Posterior cingulate gyrus (tissue), 11 donors: ENCODE measurements at places on chromosomes 7 and 10.

DNA sequence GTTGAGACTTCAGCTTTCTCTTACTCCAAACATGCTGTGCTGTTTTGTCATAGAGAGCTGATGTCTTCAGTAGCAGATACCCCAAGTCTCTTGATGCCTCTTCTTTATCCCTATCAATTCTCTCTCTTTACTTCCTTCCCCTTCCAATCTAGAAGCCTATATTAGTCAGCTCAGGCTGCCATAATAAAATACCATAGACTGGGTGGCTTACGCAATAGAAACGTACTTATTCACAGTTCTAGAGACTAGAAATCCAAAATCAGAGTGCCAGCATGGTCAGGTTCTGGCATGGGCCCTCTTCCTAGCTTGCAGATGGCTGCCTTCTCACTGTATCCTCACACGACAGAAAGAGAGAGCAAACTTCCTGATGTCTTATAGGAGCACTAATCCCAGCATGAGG, 9.0 kb upstream of the GARS1 start:
- DNase-seq = no peak

DNA sequence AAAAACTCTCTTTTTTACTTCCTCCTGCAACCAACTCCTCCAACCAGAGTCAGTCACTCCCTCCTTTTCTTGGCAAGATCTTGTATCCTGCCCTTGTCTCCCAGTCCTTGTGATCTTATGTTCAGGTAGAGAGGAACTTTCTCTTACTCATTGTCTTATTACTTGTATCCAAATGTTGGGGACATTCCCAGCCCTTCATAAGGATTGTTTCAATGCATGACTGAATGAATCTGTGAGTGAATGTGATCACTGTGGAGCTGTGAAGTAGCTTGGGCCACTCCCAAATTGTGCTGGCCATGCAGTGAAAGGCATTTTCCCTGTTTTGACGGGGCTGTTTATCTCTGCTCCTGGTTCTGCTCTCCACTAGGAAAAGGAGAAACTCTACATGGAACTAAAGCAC, 93.7 kb downstream of the CFAP58 start:
- no peak for DNase-seq

DNA sequence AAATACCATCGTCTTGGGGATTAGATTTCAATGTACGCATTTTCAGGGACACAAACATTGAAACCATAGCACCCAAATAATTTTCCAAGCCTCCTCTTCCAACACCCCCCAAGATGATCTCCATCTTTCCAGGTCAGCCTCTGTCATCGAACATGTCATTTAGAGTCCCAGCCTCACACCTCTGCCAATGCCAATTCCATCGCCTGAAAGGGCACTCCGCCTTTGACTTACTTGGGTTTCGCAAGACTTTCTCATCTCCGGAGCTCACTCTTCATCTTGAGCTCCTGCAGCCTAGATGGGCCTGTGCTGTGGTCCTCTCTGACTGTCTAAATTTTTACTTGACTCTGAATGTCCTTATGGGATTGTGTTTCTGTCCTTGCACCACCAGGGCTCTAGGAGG, 10.4 kb upstream of the FAM241B start:
- DNase-seq = no peak

DNA sequence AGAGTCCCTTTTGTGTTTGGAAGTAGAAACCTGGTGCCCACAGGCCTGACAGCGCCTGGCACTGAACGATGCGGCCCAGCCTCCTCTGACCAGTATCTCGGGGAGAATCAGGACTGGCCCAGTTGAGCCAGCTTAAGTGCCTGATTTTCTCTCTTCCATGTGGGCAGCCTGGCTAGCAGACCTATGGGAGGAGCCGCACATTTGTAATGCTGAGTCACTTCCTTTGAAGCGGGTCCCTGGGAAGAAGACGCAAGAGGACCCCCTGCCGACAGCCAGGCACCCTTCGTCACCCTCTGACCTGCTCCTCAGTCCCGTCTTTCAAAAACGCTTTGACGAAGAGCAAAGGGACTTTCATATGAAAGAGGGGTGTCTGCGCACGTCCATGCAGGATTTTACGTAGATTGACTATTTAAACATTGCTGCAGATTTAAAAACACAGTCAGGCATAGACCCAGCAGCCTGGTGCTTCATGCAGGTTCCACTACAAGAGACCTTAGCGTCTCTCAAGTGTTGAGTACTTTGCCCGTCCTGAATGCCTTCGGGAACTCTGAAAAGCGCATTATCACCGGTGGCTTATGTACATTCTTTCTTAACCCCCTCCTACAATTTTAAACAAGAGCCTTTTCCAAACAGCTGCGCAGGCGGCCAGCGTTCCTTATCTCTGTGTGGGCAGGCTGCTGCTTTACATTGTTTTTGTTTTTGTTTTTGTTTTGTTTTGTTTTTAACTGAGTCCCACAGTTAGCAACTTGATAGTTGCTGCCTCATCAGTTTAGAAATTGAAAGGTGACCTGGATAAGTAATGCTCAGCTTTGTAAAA, 36.5 kb upstream of the AP5Z1 start:
- no peak for DNase-seq

GRCh38 chr7:28292834-28293526, 112.4 kb upstream of the JAZF1 start:
- no peak for DNase-seq

DNA sequence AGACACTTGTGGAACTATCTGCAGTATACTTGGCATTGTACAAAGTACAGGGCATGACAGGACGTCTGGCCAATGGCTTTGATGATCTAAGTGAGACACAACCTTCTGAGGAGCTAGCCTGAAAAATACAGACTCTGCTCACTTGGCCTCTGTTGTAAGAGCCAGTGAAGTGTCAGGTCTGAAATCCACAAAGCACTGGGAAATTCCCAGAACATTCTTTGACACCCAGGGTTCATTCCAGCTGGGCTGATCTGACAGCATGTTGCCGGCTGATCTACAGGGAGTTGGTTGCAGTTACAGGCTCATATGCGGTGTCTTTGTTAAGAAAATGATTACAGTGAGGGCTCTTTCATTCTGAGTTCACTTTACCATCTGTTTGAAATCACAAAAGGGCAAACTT, 354.6 kb downstream of the PHF14 start:
- DNase-seq = no peak

DNA sequence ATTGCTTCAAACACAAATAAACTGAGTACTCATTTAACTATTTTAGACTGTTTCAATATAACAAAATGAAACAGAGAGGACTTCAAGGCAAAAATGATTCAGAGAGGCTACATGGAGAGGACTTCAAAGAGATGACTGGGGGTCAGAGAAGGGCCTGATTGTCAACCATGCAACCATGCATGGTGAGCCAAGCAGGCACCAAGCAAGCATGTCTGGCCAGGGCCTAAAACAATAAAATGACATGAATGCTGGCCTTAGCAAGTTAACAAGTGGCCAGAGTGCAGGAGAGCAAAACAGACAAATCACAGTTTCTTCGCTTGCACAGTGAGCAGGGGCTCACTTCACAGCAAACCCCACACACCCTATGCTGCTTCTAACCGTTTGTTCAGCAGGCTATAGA, 356.5 kb upstream of the MTPN start:
- no peak for DNase-seq

GRCh38 chr10:32384171-32384570, 37.2 kb upstream of the EPC1 start:
- no peak for DNase-seq

- no peak for DNase-seq
Observed at GRCh38 chr10:123327896-123328295, 173.7 kb downstream of the BUB3 start.

GRCh38 chr7:70787286-70787685, 344.7 kb upstream of the GALNT17 start:
- DNase-seq = no peak

DNA sequence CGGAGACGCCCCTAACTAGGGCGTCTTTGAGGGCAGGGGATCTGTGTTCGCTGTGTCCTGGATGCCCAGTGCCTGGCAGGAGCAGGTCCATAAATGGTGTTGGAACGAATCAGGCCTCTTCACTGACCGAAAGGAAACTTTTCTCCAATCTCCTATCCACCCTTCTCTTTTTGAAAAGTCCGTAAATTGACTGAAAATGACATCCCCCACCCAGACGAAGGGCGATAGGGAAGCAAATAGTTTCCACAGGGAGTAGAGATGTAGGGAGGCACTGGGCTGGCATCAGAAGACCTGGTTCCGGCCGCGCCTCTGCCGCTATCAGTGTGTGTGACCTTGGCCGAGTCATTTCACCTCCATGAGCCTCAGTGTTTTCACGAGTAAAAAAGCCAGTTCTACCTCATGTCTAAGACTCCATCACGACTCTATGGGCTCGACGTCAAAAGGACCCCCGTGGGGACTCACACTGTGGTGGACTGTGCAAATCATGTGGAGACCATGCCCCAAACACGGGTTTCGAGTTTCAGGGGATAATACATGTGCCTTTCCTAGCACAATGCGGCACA, 497 bp upstream of the RAB11FIP2 start:
- no peak for DNase-seq

GRCh38 chr10:48684792-48685623, at the start of gene WDFY4:
Gene WDFY4 (plus strand): TSS chr10:48684873. CDS start chr10:48709733, 24,860 bp downstream.
- DNase-seq = no peak

DNA sequence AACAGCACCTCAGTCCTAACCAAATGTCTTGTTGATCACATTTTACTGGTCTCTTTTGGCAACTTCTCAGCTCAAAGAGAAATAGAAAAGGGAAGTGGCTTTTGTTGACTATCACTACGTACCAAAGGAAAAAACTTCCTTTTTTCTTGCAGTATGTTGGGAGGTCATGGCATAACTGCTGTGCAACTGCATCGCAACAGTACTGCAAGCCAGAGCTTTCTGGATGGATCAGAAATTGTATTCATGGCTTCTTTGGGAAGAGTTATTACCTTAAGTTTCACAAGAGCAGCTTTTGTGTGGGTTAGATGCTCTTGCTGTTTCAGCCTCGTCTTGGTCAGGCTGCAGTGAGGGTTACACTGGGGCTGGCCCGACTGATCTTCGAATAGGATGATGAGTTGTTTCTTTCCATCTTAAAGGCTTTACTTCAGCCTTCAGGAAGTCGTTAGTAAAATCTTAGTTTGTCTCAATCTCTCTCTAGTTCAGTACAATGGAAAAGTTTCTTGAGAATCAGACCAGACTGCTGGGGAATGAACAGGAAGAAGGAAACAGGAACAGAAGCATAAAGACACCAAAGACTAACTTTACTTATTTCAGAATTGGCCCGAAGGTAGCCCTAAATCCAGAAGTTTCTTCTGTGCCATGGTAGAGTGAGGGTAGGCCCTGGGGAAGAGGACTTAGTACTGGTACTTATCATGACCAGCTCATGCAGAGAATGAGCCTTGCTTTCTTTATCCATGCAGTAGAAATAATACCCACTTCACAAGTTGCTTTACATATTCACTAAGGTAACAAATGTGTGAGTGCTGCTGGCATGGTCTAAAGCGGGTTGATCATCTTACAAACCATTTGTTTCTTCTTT, 153.6 kb downstream of the CELF2 start:
- no peak for DNase-seq

DNA sequence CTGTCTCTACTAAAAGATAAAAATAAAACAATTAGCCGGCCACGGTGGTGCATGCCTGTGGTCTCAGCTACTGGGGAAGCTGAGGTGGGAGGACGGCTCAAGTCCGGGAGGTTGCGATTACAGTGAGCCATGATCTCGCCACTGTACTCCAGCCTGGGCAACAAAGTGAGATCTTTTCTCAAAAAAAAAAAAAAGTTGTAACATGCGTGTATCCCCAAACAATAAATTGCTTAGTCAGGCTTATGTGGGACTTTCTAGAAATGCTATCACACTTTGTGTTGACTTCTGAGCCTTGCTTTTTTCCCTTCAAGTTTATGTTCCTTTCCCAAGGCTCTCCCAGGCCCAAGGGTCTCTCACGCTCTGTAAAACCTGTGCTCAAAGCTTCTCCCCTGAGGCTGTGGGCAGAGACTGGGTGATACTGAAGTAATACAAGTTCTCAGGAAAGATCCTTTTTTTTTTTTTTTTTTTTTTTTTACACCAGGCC, 88.0 kb upstream of the TNS3 start:
- no peak for DNase-seq

- no peak for DNase-seq
Observed at GRCh38 chr10:17599089-17599488, 18.1 kb downstream of the HACD1 start.

DNA sequence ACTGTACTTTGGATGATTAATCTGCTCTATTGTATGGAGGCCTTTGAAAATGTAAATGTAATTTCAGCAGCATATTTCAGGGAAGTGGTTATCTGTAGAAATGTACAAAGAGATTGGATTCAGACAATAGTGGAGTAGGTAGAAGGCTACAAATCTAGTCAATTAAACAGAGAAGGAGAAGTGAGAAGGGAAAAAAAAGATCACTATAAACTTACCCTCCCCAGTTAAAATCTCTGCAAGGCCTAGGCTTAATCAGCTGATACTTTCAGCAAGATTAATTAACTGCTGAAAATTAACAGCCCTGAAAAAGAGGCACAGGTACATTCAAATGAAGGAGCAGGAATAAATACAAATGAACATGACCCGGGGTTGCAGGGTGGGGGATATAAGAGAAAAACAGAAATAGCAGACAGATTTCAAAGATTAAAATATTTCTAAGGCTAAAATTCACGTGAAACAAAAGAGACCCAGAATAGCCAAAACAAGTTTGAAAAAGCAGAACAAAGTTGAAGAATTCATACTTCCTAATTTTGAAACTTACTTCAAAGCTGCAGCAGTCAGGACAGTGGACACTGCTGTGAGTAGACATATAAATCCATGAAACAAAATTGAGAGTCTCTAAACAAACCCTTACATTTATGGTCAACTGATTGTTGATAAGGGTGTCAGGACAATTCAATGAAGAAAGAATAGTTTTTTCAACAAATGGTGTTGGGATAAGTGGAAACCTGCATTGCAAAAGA, 96.0 kb downstream of the NRCAM start:
- no peak for DNase-seq

DNA sequence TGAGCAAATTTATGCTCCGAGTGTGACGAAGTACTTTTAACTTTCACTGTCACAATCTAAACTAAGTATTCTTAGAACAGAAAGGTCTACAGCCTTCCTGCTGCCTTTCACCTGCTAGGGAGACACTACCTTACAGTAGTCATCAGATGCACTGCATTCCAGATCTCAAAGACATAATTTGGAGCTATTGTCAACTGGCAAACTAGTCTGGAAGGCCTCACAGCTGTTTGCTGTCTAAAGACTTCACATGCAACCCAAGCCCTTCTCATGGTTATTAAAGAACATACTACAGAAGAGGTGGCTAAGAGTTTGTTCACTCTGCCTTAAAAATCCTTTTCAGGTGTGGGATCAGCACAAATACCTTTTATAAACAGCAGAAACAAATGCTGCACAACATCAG, 91.8 kb upstream of the KCNIP2 start:
- DNase-seq = no peak

GRCh38 chr10:3402187-3402751, 229.7 kb upstream of the PITRM1 start:
- no peak for DNase-seq

GRCh38 chr10:93512565-93512964, 16.2 kb downstream of the CEP55 start:
- DNase-seq = no peak

- no peak for DNase-seq
Observed at GRCh38 chr10:75019370-75019769, 92.1 kb upstream of the SAMD8 start.

- no peak for DNase-seq
Observed at GRCh38 chr7:72445580-72445979, 33.4 kb upstream of the CALN1 start.
